ENCODE measurements at places on chromosomes 13 and 19. TPM values are rescaled to one million over a fixed set of nuclear protein-coding genes. Genes with fewer than 3 reads are reported as not detected.
A peak's percentile ranks its signal among the peaks of the same experiment; 100 is the strongest.

- peak; percentile 71 for DNase-seq
These were observed 322.8 kb upstream of the EDNRB start for GRCh38 chr13:78241278-78241919.

- no peak for DNase-seq
These were observed 226.7 kb downstream of the RFC3 start for GRCh38 chr13:34044660-34045080.

- DNase-seq = no peak
These were observed 321.0 kb downstream of the TBC1D4 start for GRCh38 chr13:75160984-75161383.

GRCh38 chr19:38543807-38544568, 73.8 kb downstream of the MAP4K1 start:
- DNase-seq = peak; percentile 73

GRCh38 chr13:77979721-77980385, 61.2 kb upstream of the EDNRB start:
- no peak for DNase-seq

DNA sequence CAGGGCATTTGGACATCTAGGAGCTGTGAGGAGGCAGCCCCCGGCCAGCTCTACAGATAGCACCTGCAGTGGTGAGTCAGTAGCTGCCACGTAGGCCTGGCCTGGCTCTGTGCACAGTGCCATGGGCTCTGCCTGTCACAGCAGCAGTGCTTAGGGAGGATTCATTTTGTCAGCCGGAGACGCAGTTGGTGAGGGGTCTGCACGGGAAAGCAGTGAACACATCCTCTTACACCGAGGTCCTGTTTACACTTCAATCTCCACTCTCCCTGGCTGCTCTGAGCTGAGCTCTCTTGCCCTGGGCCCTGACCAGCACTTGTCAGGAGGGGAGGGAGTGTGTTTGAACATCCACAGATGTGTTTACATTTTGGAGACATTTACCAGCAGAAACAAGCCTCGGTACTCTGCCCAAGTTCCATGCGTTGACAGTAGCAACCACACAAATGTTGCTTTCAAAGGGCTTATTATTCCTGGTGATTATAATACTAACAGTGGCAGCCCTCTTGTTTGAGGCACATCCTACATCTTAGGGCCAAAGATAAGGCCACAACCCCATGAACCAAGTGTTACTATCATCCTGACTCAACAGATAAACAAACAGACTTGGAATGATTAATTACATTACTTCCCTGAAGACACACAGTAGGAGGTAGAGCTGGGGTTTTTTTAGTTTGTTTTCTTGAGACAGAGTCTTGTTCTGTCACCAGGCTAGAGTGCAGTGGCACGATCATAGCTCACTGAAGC, 148.9 kb downstream of the USP12 start:
- DNase-seq = no peak

DNA sequence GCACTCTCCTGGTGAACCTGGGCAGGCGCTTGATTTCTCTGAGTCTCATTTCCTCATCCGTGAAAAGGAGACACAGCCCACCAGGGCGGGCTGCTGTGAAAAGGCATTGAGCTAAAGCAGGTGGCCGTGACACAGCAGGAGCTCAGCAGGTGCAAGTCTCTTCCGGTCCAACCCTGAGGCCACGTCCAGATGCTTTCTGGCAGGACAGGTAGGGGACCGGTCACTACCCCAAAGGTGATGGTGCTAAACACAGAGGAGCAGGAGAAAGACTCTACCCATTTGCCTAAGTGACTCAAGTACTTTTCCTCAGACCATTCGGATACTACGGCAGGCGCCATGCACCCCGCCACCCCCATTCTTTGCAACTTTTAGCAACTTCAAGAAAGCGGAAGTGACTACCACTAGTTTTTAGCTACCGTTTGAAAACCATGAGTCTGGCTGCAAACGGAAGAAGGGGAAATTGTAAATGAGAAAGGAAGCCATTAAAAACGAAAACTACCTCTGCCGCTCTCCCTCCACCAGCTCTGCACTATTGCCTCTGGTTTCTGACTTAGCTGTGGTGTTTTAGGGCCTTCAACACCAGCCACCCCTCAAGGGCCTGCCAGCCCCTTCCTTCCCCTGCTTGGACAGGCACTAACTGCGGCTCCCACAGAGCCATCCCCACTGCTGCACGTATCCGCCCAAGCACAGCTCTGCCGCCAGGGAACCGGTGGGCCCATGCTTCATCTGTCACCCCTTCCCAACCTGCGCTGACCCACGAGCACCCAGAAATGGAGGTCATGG, 4.8 kb downstream of the PPP6R1 start:
- peak; percentile 97 for DNase-seq

DNA sequence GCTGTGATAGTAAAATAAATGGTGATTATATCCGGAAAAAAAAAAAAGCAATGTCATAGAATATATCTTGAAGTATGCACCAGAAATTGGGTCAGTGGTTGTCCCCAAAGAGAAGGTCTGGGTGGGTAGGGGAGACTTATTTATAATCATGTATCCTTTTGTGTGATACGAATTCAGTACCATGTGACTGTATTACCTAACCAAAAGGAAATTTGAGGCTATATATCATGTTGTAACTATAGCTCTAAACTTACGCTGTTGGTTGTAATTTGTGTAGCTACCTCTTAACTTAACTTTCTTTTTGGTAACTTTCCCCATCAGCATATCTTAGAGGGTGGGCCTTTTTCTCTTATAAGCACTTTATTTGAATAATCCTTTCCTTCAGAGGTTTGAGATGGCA, 25.2 kb upstream of the KCTD4 start:
- no peak for DNase-seq

- no peak for DNase-seq
These were observed 173.2 kb upstream of the TRPC4 start for GRCh38 chr13:38042771-38043170.

DNA sequence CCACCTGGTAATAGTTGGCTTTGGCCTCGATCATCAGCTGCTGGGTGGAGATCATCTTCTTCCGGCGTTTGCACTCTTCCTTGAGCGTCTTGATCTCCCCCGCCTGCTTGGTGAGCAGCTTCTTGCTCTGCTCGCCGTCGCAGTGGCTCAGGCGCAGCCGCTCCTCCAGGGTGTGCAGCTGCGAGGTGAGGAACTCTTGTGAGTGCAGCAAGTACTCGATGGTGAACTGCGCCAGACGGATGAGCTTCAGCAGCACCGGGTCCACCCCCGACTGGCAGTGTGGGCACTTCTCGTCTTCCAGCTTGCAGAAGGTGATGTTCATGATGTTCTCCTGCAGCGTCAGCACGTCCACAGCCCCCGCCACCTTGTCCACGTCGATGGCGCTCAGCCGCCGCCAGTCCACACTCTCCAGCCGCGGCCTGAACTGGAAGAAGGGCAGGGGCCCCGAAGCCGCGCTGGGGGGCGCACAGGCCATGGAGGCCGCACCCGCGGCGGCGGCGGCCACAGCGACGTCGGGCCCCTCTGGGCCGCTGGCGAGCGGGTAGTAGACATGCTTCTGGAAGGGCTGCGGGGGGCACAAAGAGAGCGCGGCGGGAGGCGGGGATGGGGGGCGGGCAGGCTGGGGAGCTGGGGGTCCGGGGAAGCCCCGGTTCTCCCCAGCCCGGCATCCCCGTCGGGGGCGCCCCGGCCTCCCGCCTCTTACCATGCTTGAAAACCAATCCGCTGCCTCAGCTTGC, 3.0 kb downstream of the DZIP1 start:
- no peak for DNase-seq

DNA sequence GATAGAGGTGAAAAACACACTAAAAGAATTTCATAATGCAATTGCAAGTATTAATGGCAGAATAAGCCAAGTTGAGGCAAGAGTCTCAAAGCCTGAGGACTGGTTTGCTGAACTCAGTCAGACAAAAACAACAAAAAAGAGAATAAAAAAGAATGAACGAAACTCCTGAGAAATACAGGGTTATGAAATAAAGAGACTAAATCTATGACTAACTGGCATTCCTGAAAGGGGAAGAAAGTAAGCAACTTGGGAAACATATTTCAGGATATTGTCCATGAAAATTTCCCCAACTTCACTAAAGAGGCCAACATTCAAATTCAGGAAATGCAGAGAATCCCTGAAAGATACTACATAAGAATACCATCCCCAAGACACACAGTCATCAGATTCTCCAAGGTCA, 47.8 kb downstream of the UBL3 start:
- DNase-seq = no peak

- no peak for DNase-seq
These were observed 173.8 kb upstream of the SOX1 start for GRCh38 chr13:111893071-111893606.

DNA sequence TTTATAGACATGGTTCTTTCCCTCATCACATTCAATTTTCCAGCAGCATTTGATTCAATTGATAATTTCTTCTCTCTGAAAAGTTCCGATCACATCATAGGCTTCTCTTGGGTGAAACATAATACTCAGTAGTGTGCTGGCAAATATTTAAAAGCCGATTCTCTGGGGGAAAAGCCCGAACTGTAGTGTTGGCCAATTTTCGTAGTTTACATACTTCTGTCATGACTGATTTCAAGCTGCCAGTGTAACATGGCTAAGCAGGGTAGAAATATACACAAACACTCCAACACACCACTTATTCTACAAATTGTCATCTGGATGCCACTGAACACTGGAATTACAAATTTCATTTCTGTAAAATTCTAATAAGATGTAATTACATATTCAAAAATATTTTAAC, 56.1 kb upstream of the FREM2 start:
- no peak for DNase-seq

DNA sequence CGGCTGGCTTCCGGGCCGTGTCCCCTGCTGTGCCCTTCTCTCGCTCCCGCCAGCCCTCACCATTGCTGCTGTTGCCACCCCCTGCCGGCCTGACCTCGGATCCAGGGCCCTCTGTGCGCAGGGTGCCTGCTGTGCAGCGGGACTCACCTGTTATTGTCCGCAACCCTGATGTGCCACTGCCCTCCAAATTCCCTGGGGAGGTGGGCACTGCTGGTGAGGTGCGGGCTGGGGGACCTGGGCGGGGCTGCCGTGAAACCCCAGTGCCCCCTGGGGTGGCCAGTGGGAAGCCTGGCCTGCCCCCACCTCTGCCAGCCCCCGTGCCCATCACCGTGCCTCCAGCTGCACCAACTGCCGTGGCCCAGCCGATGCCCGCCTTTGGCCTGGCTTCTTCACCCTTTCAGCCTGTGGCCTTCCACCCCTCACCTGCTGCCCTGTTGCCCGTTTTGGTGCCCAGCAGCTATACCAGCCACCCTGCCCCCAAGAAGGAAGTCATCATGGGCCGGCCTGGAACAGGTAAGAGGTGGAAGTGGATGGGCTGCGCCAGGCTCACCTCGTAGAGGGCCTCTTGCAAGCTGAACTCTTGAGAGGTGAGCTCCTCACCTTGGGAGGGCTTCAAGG, 5.1 kb downstream of the CIC start:
- DNase-seq = no peak

DNA sequence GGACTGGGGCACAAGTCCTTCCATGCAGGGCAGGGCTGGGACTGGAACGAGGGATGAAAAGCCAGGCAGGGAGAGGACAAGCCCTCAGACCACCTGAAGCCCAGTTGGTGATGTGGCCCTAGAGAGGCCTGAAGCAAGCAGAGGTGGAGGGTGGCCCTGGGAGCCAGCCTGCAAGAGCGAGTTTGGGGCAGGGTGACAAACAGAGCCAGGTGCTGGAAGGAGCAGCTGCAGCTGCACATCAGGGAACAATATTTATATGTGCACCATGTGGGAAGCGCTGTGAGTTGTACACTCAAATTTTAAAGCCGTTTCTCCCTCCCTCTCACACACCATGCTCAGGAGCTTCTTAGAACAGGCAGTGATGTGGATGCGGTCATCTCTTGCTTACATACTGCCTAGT, 67.8 kb downstream of the FGF9 start:
- no peak for DNase-seq

DNA sequence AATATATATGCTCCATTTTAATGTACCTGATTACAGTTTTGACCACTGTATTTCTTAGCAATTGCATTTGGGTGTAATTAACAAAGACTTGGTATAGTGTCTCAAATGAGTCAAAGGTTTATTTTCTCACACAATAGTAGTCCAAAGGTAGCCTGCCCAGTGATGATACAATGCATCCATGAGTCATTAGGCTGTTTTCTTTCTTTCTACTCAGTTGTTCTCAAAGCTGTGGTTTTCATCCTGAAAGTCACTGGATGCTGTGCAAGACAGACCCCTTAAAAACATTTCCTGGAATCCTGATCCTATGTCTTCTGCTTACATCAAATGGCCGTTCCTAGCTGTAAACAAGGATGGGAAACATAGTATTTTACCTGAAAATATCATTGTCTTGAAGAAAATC, 651.2 kb upstream of the MIR17HG start:
- DNase-seq = no peak

DNA sequence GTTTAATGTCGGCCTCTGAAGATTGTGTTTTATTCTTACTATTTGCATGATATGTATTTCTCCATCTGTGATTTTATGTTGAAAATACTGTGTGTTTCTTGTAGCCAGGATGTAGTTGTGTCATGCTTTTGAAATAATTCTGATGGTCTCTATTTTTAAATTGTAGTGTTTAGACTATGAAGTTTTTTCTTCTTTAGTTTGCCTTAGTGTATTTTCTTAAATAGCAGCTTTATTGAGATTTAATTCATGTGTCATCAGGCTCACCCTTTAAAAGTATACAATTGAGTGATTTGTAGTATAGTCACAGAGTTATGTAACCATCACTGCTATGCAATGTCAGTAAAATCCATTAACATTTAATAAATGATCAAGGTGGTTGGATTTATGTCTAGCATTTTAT, 74.5 kb downstream of the PCCA start:
- no peak for DNase-seq

- DNase-seq = no peak
These were observed 2.4 kb downstream of the TEX101 start for GRCh38 chr19:43416951-43417623.

GRCh38 chr19:15891434-15891833, 6.4 kb downstream of the CYP4F2 start:
- no peak for DNase-seq

LRRC25 gene
- 2.2 TPM for total RNA-seq

ANGPTL8 gene
- total RNA-seq = not detected

CEACAM18 gene
- not detected for total RNA-seq

PPM1N gene
- total RNA-seq = 0.71 TPM

PLK5 gene
- not detected for total RNA-seq

WDR62 gene
- total RNA-seq = 9.4 TPM

NPAS1 gene
- 5.7 TPM for total RNA-seq
